Astrocyte of the spinal cord (primary cell): ENCODE measurements at places on chromosomes 7 and 10.

- no peak for DNase-seq
Measured at GRCh38 chr7:67525588-67525987, 529.0 kb downstream of the TYW1 start.

DNA sequence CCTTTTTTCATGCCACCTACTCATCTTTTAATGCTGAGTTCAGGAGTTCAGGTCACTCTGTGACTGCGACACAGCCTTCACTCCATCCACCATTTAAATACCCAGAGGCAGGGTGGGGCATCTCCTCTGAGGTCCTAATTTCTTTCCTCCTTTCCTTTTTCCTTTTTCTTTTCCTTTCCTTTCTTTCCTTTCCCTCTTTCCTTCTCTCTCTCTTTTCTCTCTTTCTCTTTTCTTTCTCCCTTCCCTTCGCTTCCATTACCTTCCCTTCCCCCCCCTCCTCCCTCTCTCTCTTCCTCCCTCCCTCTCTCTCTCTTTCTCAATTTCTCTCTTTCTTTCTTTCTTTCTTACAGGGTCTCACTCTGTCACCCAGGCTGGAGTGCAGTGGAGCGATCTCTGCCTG lies 145.9 kb upstream of the SVIL start:
- DNase-seq, result no peak

DNA sequence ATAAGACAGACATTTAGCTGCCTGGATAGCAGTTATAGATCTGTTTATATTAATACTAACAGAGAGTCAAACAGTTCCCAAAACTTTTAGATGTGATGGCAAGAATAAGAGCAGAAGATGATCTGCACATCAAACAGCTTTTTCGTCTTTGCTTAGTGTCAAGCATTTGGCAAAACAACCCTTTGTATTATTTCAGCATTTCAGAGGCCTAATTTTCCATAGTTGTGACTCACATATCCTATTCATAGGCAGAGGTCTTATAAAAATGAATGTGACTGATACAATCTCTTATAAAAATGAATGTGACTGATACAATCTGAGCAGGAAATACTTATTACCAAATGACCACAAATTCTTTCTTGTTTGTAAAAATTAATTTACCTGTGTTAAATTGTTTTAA lies 71.2 kb downstream of the LRRTM3 start:
- no peak for DNase-seq

- DNase-seq, result no peak
Measured at GRCh38 chr7:116730097-116731022, 58.4 kb downstream of the MET start.

DNA sequence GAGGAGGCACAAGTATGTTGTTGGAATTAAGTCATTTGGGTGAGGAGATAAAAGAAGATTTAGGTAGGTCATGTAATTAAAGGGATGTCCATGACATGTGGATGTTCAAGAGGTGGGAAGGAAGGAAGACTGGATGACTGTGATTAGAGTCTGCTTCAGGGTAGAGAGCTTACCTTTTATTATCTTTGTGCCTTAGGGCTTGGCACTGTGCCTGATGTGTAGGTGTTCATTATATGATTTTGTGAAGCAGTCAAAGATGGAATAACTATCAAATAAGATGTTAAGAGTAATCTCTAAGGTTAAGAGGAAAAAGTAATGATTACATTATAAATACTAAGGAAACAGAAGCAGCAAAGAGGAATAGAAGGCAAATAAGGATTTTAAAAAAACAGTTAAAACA lies 97.8 kb downstream of the CDK14 start:
- no peak for DNase-seq

DNA sequence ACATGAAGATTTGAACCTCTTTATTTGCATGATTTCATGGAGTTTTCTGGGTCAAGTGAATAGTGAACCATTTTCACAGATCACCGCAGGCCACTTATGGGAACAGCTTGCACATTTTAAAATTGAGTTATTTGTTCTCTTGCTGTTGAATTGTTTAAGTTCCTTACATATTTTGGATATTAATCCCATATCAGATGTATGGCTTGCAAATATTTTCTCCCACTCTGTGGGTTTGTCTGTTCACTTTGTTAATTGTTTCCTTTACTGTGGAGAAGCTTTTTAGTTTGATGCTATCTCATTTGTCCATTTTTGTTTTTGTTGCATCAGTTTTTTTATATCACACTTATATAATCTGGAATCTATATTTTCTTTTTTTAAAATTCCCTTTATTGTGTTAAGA lies 14.1 kb upstream of the ZC3HAV1L start:
- DNase-seq, result no peak

GRCh38 chr7:74584160-74584954 lies 73.2 kb upstream of the GTF2I start:
- no peak for DNase-seq

GRCh38 chr10:131651674-131652437 lies 249.0 kb upstream of the PPP2R2D start:
- DNase-seq, result no peak

GRCh38 chr10:119238577-119238976 lies 31.2 kb downstream of the GRK5 start:
- DNase-seq, result no peak

DNA sequence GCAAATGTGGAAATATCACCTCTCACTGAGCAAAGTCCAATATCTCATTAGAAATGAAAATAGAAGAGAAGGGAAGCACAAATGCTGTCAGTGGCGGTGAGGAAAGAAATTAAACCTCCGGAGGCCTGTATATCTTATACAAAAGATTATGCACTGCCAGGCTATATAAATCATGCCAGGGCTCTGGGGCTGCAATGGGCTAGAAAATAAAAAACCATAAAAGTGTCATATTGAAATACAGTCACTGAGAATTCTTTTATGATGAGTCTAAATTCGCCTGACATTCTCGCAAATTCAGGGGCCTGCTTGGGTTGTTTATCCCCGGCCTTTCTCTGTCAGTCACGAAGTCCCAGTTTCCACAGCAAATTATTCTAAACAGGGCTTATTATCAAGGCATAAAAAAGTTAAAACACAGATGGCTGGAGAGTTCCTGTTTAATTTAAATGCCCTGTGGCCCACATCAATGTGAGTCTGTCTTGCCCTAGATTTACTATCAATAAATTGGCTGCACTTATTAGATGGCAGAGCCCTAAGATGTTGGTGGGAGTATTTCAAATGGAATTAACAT lies 193.8 kb downstream of the SNX10 start:
- no peak for DNase-seq

DNA sequence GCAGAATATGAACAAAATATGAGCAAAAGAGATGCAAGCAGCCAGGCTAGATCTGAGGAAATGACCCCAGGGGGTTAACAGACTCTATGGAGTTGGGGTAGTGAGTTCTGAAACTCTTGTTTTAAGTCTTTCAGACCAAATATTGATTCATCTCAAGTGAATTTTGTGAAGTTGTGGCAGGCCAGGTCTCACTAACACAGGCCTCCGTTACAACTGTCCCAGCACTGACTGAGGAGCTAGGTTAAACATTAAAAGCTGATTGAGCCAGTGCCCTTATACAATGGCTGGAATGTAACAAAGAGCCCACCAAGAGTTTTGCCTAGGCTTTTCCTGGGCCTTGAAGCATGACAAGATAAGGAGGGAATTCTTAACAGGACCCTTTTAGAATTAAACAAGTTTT lies 192.3 kb upstream of the STK17A start:
- DNase-seq, result no peak

DNA sequence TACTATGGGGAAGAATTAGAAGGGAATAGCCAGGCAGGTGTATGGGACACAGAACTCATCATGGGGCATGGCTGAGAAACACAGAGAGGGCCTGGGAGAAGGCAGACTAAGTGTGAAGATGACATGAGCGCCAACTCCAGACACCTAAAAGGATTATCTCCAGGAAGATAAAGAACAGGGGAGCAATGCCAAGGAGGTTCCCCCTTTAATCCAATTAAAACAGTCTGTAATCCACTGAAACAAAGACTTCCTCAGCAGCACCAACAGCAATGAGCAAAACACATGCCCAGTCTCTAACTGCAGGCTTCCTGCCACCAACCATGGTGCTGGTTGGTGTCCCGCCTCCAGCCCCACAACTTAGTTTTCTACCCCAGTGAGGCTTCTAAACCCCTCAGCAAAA lies 108.9 kb downstream of the GRID1 start:
- no peak for DNase-seq

DNA sequence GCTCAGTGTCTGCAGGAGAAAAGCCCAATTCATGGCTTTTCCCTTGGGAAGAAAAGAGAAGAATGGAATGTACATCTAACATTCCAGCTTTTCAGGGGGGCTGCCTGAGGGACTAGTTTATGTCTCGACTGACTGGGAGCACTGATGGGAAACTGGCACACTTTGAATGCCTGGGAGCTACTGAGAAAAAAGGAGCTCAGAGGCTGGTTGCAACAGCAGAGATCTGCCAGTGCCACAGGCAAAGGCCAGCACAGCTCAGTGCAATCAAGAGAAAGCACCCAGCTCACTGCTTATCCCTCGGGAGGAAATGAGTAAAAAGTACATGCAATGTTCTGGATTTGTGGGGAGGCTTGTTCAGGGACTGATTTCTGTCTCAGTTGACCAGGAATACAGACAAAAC lies 226.2 kb downstream of the COBL start:
- DNase-seq, result no peak

DNA sequence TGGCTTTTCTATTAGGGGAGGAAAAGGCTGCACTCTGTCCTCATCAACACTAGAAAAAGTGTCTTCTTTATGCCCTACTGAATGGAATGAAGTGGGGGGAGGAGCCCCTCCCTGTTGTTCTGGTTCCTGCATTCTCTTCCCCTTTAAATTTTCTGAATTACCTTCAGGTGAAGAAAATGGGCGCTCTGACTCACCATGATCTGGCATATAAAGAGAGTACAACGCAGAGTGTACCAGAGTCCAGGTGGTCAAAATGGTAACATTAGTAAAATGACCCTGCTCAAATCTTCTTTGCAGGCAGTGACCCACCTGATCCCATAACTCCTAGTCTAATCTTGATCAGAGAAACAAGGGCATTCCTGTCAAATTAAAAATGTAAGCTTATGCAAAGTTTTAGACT lies 80.7 kb downstream of the THSD7A start:
- no peak for DNase-seq

DNA sequence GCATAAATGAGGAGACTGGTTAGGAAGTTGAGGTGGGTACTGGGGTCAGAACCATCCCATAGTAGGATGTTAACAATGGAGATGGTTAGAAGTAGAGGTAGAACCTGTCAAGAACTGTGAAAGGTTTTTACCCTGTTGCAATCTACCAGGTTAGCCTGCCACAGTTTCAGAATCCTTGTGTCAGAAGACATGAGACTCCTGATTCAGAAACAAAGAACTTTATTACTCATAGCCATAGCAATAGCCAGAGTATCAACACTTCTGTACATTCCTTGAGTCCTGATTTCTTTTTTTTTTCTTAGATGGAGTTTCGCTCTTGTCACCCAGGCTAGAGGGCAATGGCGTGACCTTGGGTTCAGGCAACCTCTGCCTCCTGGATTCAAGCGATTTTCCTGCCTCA lies 200.9 kb downstream of the GRM3 start:
- no peak for DNase-seq

GRCh38 chr7:107294182-107294581 lies 125.4 kb downstream of the HBP1 start:
- DNase-seq, result no peak

DNA sequence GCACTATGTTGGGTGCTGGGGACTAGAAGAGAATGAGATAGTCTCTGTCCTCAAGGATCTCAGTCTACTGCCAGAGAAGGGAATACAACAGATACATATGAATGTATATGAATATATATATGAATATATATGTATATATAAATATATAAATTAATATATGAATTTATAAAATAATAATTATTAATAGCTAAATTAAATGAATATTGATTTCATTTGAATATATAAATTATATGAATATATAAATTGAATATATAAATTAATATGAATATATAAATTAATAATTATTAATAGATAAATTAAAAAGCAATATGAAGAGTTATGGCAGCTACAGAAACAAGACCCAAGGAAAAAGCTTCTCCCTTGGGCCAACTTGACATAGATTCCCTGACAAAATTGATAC lies 59.8 kb upstream of the OPALIN start:
- no peak for DNase-seq

DNA sequence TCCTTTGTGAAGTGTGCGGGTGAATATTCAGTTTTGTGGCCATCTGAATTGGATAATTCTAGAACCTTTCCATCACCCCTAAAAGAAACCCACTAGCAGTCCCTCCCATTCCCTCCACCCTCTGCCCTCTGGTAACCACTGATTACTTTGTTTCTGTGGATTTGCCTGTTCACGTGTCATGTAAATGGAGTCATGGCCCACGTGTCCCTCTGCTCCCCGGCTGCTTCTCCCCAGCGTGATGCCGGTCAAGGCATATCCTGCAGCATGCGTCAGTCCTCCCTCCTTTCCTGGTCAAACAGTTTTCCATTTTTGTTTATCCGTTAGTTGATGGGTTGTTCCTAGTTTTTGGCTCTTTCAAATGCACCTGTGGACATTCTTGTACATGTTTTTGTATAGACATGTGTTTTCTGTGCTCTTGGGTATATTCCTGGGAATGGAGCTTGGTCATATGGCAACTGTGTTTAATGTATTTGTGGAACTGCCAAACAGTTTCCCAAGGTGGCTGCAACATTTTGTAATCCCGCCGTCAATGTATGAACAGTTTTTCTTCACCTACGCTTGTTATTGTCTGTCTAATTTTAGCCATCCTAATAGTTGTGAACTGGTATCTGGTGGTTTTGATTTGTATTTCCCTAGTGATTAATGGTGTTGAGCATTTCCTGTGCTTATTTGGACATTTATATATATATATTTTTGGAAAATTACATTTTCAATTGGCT lies 22.4 kb downstream of the PPP2R2D start:
- DNase-seq, result no peak

- DNase-seq, result no peak
Measured at GRCh38 chr10:96387601-96388000, 28.8 kb upstream of the OPALIN start.

DNA sequence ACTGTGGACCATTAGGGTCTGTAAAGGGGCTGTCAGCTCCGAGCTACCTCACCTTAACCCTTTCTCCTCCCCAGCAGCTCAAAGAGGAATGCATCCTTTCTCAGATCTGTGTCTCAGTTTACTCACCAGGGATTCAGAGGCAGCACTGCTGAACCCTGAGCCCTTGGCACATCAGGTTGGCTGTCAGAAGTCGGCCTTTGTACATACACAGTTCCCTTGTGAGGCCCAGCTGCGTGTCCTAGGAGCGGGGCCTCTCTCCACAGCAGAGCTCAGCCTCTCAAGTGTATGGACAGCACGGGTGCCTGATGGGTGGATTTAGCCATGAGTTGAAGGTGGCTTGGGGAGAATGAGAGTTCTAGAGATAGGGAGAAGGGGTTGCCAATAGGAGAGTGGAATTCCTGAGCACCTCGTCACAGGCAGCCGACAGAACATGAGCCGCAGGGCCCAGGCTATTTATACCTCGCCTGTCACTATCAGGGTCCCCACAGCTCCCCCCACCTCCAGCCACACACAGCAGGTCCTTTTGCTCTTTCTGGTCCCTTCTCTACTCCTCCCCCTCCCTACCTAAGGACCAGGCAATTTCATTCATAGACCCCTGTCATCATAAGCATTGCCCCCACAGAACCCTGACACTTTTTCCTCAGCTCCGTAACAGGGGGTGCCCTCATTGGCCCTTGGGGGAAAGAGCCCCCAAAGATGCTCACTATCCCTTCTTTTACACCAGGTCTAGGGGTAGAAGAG lies 2.1 kb upstream of the FLNC start:
- DNase-seq, result peak; percentile 73
